Stimulated activated CD4-positive, alpha-beta T cell treated with anti-CD3 and anti-CD28 coated beads, Interleukin-1b, Interleukin-23, amount 100 ng/mL, for 1 hour (primary cell): ENCODE measurements at places on chromosomes 3 and 15.

- DNase-seq: no peak
Measured at GRCh38 chr15:22915866-22916515, 64.2 kb downstream of the CYFIP1 start.

- DNase-seq: no peak
Measured at GRCh38 chr15:55993804-55994560, 570 bp upstream of the NEDD4 start.

DNA sequence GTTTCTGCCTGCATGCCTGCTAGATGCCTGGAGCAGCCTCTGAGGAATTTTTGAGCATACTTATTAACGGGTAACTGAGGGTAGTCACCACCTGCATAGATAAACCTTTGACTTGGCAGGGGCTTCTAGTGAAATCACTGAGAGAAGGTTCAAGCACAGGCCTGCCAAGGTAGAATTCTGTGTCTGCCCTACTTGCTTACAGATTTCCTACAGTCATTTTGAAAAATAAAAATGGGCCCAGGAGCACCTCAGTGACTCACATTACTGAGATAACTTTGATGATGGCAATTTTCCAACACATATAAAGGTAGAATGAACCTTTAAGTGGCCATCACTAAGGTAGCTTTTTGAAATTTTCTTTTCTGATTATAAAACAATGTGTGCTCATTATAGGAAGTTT is 10.8 kb downstream of the CRTAP start:
- DNase-seq: no peak

DNA sequence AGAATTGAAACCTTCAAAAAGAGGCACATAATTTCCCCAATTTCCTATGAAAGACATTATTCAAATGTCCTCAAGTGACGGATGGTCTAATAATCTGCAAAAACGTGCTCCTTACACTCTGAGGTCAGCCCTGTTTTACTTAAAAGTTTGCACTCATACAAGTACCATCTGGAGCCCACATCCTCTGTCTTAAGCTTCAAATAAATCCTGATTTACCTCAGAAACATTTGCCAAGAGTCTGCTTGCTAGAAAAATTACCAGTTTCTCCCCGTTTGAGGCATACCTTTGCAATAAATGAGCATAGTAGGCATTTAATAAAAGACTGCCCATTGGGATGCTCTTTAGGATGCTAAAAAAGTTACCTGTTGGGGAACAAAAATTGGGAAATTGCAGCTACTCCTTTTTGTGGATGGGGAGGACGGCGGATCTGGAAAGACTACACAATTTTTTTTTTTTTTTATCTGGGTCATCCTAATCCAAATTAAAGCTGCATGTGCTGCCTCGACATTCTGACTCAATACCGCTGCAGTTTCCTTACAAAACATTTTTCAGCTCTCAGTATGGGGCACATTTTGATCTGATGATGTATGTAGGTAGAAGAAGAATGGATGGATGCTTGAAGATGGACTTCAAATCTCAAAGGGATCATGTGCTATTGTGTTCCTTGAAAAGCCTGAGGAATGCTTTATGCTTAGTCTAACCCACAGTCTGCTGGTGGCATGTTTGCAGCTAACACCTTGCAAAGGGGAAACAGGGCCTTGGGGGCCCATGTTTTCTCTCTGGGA is 233.7 kb upstream of the ADAMTS9 start:
- no peak for DNase-seq

- no peak for DNase-seq
Measured at GRCh38 chr3:128398586-128398985, 68.1 kb downstream of the DNAJB8 start.

- DNase-seq: no peak
Measured at GRCh38 chr3:27326629-27327545, 42.3 kb downstream of the NEK10 start.

GRCh38 chr3:69566275-69566674 is 173.0 kb upstream of the MITF start:
- DNase-seq: no peak

- DNase-seq: no peak
Measured at GRCh38 chr3:123341871-123342630, 106.8 kb downstream of the ADCY5 start.

GRCh38 chr3:115644391-115644790 is 21.1 kb downstream of the GAP43 start:
- no peak for DNase-seq

DNA sequence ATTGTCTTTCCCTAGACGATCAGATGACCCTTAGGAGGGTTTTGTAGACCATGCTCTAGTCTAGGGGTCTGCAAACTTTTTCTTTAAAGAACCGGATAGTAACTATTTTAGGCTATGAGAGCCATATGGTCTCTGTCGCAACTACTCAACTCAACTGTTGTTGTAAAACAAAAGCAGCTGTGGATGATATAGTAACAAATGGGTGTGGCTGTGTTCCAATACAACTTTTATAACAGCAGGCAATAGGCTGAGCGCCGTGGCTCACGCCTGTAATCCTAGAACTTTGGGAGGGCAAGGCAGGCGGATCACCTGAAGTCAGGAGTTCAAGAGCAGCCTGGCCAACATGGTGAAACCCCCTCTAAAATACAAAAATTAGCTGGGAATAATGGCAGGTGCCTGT is 6.1 kb upstream of the CMTM6 start:
- no peak for DNase-seq

DNA sequence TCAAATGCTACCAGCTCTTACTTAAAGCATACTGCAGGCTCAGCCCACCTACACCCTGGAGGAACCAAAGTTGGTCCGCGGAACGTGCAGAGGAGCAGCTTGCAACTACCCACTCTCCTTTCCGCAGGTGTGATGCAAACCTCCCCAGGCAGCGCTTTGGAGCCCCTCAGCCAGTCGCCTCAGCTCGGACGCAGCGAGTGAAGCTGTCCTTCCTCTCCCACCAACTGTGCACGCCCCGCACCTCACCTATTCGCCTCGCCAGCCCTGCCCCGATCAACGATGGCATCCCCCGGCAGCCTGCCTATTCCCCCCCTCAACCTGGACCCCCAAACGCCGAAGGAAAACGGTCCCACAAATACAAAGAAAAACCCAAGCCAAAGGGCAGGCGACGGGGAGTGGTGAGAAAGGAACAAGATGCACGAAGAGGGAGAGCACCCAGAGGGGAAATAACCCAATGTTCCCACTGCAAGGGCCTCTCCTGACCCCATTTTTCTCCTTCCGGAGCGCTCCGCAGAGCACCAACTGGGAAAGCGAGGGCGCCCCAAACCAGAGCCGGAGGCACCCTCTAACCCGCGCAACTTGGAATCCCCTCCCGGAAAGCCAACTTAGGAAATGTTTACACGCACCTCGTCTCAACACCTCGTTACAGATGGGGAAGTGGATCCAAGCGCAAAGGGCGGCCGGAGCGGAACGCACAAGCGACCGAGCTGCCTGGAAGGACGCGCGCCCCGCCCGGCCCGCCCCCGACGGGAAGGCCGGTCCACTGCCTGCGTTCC is 665 bp downstream of the GLB1 start:
- DNase-seq: no peak

DNA sequence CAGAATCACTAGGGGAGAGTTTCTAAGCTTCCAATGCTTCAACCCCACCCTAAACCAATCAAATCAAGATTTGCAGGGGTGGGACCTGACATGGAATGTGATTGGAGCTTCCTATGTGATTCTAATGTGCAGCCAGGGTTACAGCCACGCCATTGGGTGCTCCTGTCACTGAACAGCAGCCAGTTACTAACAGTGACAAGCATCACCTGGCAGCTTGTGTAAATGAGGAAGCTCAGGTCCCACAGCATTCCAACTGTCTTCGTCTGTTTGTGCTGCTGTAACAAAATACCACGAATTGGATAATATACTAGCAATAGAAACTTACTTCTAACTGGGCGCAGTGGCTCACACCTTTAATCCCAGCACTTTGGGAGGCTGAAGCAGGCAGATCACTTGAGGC is 294.9 kb downstream of the SHQ1 start:
- DNase-seq: no peak

- DNase-seq: no peak
Measured at GRCh38 chr3:81339040-81339845, 422.2 kb downstream of the GBE1 start.

DNA sequence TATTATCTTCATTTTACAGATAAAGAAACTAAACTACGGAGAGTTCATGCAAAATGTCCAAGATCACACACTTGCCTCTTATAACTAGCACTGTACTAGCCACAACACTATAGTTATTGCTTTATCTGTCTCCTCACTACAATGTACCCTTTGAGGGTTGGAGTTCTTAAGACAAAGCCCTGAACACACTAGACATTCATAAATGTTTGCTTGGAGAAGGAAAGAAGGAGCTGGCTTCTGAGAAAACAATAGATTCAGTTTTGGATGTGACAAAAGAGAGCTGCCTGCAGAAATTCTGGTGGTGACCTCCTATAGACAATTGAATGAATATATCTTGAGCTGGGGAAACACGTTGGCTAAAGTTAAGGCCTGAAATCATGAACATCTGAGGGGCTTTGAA is 169.9 kb upstream of the ARHGEF26 start:
- no peak for DNase-seq

GRCh38 chr3:194675680-194676079 is 3.7 kb upstream of the LSG1 start:
- no peak for DNase-seq

DNA sequence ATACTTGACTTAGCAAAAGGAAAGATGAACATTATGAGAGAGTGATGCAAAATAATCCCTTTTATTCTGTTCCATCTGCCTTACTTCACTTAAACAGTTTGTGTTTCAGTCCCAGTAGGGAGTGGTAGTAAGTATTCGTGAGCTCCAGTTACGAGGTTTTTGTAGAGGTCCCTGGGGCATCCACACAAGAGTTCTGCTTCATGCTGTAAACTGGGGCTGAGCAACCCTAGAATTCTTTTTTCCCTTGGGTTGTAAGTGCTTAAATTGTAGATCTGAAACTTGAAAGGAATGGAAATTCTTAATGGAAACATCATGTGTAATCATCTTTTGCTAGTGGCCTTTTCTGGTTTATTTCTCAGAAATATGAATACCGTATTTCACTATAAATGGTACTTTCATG is 79.5 kb downstream of the SEMA6D start:
- no peak for DNase-seq

DNA sequence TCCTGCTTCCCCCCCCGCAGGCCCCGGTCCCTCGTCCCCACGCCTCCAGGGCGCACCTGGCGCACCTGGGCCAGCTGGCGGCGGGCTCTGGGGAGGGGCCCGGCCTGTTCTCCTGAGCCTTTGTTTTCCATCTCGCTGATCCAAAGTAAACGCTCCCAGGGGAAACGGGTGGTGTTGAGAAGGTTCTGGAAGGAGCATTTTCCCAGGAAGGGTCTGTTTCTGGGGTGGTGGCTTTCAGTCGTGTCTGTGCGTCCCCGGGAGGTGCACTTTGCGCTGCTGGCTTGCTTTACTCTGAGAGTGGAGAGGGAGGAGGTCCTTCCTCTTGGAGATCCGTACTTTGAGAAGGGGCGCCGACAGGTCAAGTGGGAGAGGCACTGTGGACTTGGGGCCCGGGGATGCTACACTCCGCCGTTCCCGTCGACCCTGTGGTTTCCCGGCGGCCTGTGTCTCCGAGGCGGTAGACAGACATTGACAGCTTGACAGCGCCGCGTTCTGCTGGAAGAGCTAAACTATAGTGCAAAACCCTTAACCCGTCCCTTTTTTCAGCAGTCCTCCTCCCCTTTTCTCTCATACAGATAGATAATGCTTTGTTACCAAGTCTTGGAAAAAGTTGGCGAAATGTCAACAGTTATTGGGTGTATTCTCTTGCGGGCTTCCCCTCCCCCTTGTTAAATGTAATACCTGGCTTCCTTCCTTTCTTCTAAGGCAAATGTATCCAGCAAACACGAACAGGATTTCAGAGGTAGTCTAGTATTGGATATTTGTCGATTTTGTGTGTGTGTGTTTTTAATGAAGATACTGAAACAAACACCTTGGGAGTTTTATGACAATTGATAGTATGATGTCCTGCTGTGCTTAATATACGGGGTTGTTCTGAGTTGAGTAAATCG is 6.5 kb downstream of the TPM1 start:
- DNase-seq: no peak

DNA sequence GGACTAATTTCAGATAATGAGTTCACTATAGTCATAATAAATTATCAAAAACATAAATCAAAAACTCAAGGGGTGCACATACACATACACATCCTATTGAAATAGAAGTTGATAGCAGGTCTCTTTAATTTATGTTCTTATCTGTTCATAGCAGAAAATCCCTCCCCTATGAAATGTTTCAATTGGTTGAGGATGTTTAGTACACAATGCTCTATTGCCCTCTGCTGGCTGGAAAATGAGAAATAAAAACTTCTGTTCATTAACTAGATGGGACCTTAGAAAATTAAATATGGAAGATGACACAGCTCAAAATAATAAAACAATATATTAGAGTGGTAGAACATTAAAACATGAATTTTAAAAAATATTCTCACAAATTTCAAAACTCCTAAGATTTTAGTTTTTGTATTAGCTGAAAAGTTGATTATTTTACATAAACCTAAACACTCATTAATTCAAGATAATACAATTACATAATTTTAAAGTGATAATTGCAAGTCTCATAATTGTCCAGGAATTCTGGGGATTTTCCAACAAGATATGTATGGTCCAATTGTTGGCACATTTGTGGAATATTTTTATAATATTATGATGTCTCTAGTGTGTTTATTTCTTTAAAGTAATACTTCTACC is 735.0 kb downstream of the ROBO1 start:
- no peak for DNase-seq

- no peak for DNase-seq
Measured at GRCh38 chr3:28972921-28973320, 307.9 kb upstream of the RBMS3 start.

GRCh38 chr3:9746330-9746729 is 3.4 kb upstream of the OGG1 start:
- DNase-seq: no peak

GRCh38 chr15:47301481-47301880 is 415.8 kb upstream of the SEMA6D start:
- no peak for DNase-seq

GRCh38 chr3:62479326-62479725 is 106.0 kb upstream of the FEZF2 start:
- no peak for DNase-seq

DNA sequence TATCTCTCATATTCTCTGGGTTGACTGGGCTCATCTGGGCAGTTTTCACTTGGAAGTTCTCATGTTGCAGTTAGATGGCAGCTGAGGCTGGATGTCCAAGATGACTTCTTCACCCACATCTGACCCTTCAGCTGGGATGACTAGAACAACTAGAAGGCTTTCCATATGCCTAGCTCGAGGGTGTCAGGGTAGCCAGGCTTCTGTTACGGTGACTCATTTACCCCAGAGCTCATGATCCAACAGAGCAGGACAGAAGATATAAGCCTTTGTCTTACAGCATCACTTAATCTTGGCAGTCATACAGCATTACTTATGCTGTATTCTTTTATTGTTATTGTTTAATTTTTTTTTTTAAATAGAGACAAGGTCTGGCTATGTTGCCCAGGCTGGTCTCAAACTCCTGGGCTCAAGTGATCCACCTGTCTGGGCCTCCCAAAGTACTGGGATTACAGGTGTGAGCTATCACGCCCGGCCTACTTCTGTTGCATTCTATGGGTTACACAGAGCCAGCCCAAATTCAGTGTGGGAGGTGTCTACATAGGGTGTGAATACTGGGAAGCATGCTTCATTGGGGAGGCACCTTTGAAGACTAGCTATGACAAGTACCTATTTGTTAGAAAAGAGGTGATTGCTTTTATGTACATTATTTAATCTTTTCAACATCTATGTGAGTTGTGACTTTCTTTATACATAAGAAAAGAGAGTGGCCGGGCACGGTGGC is 10.7 kb downstream of the HMCES start:
- no peak for DNase-seq

GRCh38 chr15:63968700-63969099 is 77.6 kb downstream of the DAPK2 start:
- DNase-seq: no peak
